Effector memory CD4-positive, alpha-beta T cell (primary cell): ENCODE measurements at places on chromosomes 1 and 21.

DNA sequence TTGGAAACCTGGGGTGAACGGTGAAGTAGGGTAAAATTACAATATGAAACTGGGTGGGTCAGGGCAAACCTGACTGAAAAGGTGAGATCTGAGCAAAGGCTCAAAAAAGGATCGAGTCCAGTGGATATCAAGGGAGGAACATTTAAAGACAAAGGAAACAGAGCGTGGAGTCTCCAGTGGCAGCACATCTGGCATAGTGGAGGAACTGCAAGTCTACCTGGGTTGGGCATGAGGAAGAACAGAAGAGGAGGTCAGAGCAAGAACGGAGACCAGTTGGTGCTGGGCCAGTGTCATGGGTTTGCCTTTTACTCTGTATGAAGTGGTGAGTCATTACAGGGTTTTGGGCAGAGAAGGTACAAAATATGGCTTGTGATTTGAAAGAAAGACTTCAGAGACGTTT lies 163.7 kb downstream of the NTPCR start:
- DNase-seq, result no peak

DNA sequence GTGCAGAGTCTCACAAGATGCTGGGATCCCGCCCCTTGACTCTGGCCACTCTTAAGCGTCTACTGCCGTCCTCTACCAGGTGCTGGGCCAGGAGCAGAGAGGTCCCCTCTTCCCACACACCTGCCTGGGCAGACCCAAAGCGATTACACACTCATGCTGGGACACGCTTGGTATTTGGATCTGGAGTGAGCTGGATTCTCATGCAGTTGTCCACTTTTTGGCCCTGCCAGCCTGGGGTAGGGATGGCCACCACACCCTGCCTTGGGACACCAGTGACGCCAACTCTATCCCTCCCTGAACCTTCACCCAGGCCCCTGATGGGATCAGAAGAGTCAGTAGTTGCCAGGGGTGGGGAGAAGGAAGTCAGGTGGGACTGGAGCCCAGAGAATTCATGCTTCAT lies 28.6 kb downstream of the ITPKB start:
- DNase-seq, result no peak

- DNase-seq, result no peak
Measured at GRCh38 chr1:24526940-24527542, 24.4 kb downstream of the RCAN3 start.

DNA sequence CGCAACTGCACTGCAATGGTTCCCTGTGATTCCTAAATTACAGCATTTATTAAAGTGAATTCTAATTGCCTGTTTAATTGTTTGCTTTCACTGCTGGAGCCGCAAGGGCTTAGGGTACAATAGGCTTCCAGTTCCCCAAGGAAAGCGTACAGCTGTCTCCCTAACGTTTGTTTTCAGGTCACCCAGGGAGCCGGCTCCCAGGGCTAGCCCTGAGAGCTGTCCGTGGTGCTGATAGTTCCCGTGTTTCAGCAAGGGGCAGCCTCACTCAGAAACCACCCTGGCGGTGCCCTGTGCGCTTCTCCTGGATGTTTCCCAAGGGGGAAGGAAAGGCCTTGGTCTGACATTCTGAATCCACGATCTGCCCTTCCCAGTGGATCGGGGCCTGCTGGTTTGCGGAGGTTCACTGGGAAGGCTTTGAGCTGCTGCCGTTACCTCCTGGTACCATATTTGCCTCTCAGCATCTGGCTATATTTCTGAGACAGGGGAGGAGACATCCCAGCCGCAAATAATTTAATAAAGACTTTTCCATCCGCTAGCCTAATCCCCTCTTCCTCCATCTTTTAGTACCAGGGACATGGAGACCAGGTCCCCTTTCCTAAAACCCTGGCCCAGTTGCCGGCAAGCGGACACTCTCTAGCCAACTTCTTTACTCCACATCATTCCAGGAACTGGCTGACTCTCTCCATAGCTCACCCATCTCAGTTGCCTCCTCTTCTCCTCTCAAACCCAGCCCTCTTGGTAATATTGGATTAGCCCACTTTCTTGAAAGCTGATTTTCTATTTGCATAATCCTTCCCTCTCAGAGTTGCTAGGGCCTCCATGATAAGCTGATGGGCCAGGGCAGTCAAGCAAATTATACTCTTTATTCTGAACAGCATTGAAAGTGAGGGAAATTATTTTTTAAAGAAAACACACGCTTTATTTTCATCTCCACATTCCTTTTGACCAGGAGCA lies 149.0 kb downstream of the IGSF21 start:
- no peak for DNase-seq

DNA sequence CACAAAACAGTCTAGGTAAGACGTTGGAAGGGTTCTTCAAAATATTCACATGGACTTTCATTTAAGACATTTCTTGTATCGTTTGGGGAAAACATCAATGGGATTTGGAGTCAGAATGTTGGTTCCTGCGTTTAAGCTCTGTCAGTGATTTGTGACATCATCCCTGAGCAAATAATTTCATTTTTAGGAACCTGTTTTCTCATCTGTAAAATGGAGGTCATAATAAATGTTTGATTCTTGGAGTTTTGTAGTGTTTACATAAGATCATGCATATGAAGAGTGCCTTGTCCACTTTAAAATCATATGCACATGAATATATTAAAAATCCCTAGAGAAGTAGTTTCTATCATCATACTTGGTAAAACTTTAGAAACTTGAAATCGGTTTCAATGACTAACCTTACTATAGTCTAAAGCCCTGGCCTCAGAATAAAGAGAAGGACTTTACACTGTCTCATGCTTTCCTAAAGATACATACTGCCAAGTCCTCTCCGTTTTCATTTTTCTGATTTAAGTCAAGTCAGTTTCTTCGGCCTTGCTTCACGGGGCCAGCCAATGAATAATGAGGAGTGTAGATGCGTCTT lies 178.4 kb downstream of the ADSS2 start:
- no peak for DNase-seq

GRCh38 chr1:8970870-8971337 lies 25.2 kb downstream of the CA6 start:
- no peak for DNase-seq

- DNase-seq, result no peak
Measured at GRCh38 chr1:84379138-84379916, 19.0 kb upstream of the DNASE2B start.

DNA sequence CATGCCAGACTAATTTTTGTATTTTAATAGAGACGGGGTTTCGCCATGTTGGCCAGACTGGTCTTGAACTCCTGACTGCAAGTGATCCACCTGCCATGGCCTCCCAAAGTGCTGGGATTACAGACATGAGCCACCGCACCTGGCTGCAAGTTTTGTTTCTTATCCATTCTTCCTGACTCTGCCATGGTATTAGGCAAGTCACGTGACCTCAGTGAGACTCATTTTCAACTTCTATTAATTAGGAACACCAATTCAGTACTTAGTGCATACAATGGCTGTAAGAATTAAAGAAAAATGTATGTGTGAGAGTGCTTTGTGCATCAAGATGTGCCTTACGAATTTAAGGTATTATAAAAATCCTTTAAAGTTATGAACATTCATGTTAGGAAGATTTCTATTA lies 111.2 kb downstream of the CACNA1E start:
- DNase-seq, result no peak

- no peak for DNase-seq
Measured at GRCh38 chr21:33978585-33978984, 63.0 kb upstream of the ATP5PO start.

DNA sequence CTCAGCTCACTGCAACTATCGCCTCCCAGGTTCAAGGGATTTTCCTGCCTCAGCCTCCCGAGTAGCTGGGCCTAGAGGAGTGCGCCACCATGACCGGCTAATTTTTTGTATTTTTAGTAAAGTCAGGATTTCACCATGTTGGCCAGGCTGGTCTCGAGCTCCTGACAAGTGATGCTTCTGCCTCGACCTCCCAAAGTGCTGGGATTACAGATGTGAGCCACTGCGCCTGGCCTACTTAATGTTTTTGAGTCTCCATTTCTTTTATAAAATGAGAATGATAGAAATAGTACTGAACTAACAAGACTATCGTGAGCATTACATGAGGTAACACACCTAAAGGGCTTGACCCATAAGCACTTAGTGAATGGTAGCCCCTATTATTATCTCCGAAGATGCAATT lies 21.4 kb downstream of the NUAK2 start:
- no peak for DNase-seq

GRCh38 chr1:67250051-67250653 lies 57.5 kb upstream of the IL12RB2 start:
- no peak for DNase-seq

GRCh38 chr1:177124577-177125278 lies 39.8 kb downstream of the ASTN1 start:
- DNase-seq, result no peak

DNA sequence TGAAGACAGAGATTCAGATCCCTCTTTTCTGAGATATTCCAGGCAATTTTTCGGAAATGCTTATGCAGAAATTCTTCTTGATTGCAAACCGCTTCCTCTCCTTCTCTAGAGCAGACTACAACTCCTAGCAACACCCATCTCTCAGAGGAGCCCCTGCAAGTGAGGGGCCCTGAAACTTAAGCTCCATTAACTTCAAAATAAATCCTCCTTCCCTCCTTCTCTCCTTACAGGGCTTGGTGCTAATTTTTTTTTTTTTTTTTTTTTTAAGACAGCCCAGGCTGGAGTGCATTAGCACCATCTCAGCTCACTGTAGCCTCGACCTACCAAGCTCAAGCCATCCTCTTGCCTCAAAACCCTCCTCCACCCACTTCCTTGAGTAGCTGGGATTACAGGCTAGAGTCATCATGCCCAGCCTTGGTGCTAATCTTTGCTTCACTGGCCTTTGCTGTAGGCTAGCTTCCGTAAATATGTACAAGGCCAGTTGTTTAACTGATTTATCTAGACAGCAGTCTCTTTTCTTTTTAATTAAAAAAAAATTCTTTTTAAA lies 30.2 kb upstream of the SFPQ start:
- DNase-seq, result no peak

GRCh38 chr1:154793685-154794084 lies 76.4 kb downstream of the KCNN3 start:
- DNase-seq, result no peak

GRCh38 chr1:19044975-19045831 lies 88.7 kb upstream of the IFFO2 start:
- no peak for DNase-seq

GRCh38 chr1:184387069-184387475 lies 243 bp downstream of the C1orf21 start:
- no peak for DNase-seq

DNA sequence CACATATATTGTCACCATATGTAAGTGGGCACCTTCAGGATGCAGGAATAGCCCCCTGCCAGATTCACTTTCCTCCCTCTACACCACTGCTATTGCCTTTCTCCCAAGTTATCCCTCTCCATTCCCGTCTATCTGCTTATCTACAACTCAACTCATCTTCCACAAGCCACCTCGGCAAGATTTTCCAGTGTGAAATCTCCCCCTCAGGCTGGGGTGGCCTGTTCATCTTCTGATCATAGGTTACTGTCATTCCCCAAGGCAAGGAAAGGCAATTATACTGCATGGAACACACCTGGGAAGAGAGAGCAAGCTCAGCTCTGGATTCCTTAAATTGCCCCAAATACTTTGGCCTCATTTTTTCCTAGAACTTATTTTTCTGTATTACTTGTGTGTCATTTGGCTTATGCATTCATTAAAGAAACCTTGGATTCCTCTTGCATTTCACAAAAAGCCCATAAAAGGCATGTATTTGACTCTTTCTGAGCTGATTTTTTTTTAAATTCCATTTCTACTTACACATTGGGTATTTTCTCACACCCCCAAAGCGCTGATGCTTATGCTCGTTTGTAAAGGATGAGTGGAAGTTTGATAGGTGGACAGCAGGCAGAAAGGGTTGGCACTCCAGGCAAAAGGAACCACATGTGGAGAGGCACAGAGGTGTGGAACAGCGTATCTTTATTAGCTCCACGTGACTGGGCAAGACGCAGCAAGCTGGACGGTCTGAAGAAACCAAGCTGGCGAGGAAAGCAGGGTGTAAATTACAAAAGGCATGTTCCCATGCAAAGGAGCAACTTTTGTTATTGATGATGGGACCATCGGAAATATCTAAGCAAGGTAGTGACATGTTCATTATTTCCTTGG lies 169.7 kb upstream of the RAB4A start:
- no peak for DNase-seq

DNA sequence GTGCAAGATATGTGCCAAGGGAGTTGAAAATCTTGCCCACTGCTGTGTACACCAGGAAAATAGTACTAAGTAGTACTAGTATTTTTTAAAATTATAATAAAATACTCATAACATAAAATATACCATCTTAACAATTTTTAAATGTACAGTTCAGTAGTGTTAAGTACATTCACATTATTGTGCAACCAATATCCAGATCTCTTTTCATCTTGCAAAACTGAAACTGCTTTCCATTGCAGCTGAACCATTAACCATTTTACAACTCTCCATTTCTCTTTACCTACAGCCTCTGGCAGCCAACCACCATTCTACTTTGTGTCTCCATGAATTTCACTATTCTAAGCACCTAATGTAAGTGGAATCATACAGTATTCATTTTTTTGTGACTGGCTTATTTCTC lies 19.3 kb upstream of the RAB3GAP2 start:
- no peak for DNase-seq

- DNase-seq, result no peak
Measured at GRCh38 chr1:119001181-119002027, 13.3 kb upstream of the TBX15 start.

GRCh38 chr1:153333902-153334301 lies 14.7 kb downstream of the PGLYRP4 start:
- DNase-seq, result no peak

- no peak for DNase-seq
Measured at GRCh38 chr1:209840611-209841010, 12.8 kb downstream of the UTP25 start.

GRCh38 chr1:220497220-220497947 lies 30.6 kb upstream of the MARK1 start:
- no peak for DNase-seq

DNA sequence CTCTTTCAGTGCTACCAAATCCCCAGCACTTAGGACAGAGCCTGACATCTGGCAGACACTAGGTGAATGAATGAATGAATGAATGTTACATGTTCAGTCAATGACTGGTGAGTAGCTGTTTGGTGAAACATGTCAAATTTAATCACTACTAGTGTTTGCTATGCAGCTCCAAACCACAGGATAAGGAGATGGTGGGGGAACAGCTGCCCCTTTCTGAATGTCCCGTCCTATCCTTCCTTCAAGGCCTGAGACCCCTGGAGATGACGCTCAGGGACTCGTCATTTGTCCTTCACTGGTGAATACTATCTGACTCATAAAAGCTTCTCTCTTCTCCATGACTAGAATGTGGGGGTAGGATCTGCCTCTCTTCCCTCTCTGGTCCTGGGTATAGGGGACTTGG lies 175.4 kb downstream of the HIVEP3 start:
- no peak for DNase-seq

GRCh38 chr1:239023732-239024360 lies 362.5 kb upstream of the CHRM3 start:
- DNase-seq, result no peak

DNA sequence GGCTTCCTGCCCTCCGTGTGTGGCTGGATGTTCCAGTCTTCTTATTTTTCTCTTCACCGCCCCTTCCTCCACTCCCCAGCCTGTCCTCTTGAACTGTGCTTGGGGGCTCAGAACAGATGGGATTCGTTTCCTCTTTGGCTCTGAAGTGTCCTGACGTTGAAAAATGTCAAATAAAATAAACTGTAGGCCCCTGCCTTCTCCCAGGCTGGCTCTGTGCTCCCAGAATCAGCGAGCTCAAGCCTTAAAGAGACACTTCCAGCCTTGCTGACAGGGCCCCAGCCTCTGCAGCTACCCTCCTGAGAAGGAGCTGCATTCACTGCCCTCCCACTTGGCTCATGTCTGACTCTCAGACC lies 104.2 kb upstream of the IPO9 start:
- no peak for DNase-seq

GRCh38 chr1:167003711-167004110 lies 14.6 kb downstream of the MAEL start:
- DNase-seq, result no peak
